ENCODE measurements at places on chromosomes 6 and 20.
A peak's percentile ranks its signal among the peaks of the same experiment; 100 is the strongest.

DNA sequence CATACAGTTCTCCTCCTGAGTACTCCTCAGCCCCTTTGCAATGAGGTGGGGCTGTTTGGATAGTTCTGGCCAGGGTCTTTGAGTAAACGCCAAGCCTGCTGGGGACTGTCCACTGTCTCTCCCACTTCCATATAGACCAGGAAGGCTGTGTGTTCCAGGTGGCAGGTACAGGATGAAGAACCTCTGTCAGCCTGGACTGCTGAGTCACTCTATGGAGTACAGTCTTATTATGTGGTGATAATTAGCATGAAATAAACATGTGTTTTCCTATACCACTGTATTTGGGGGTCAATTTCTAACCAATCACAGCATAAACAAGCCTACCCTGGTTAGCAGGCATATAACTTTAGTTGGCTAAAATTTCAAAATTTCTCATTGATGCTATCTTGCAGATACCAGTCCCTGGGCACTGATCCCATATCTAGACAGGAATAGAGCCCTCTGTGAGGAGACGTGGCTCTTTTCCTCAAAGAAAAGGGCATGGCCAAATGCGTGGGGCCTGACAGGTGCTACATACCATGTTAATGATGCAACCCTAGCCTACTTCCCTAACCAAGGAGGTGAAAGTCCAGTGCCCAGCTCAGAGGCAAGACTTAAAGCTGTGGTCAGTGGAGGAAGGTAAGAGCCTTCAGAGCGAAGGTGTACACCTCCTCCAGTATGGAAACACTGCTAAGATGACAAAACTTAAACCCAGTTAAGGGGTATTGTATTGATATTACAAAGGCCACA lies 4.5 kb upstream of the ALDH8A1 start:
- H3K27ac ChIP-seq, result no peak overlapping the region
- no peaks in the 10 kb centered on the region for H3K36me3 ChIP-seq

- H3K27ac ChIP-seq, result no peak overlapping the region
- no peaks in the 10 kb centered on the region for H3K36me3 ChIP-seq
- DNase-seq, result no peak
- no peaks in the 10 kb centered on the region for H3K27me3 ChIP-seq
Measured at GRCh38 chr20:15179381-15179780, 842.0 kb upstream of the FLRT3 start.

DNA sequence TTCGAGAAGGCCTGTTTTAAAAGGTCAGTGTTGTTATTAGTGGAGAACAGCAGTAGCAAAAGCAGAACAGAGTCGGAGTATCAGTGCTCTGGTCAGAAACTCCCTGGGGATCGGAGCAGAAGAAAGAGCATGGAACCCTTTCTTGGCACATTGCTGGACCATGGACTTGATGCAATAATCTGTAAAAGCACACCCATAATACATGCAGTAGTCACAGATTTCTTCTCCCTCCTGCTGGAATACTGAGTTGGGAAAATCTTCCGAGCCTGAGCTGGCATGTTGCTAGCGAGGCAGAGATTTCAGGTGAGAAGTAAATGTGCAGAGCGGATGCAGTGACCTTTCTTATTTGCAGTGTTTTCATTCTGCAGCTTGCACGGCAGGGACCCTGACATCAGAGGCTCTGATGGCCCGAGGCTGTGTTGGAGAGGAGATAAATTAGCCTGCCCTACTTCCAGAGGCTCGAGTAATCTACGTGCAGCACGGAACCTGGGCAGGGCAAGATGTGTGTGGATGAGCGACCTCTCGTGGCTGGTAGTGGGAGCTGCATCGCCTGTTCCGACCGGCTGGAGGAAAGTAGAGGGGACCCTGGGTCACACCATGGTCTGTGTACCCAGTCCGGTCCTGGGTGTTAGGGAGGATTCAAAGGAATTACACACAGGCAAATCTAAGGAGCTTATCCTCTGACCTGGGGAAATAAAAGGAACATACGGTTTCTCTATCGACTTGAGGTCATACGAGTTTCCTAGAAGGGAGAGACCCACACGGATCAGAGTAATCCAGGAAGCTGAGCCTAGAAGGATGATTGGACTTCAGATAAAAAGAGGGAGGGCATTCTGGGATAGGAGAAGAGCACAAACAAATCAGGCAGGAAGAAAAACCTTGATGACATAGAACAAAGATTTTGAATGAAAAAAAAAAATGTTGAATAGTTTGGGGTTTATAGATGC lies 137.0 kb upstream of the STMND1 start:
- no peak overlapping the region for H3K27ac ChIP-seq
- H3K4me3 ChIP-seq, result no peak overlapping the region
- peak; percentile 81 for DNase-seq
- H3K27me3 ChIP-seq, result no peaks in the 10 kb centered on the region
- H3K36me3 ChIP-seq, result no peaks in the 10 kb centered on the region

GRCh38 chr6:166274163-166274562 lies 34.0 kb downstream of the PRR18 start:
- peaks cover 6% of the 10 kb centered on the region for H3K4me1 ChIP-seq
- H3K4me3 ChIP-seq, result no peak overlapping the region
- H3K27me3 ChIP-seq, result peaks cover 6% of the 10 kb centered on the region
- H3K27ac ChIP-seq, result no peak overlapping the region
- no peak for DNase-seq
- H3K36me3 ChIP-seq, result no peaks in the 10 kb centered on the region

DNA sequence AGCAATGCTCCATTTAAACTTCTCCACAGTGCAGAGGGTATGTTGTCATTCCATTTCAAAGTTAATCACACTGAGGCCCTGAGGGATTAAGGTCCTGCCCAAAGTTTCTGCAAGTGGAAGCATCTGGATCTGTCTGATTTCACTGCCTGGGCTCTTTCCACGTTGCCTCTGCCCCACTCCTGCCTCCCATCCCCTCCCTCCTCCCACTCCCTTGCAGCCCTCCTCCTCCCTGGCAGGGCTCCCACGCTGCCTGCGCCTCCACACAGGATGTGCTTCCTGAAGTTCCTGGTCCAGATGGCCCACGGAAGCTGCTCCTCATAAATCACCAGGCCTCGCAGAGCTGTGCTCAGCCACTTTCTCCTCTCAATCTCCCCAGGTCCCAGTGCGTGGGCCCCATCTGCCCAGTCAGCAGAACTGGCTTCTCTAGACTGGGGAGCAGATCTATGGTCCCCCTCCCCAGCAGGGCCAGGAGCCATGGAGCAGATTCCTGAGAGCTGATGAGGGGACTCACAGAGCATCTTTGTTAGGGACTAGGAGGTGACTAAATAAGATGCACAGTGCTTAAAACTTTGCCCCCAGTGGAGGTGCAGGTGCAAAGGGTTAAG lies 65.4 kb upstream of the MAFB start:
- no peaks in the 10 kb centered on the region for H3K36me3 ChIP-seq
- no peaks in the 10 kb centered on the region for H3K27me3 ChIP-seq
- H3K4me1 ChIP-seq, result peaks cover 21% of the 10 kb centered on the region
- no peak overlapping the region for H3K4me3 ChIP-seq
- DNase-seq, result no peak
- no peak overlapping the region for H3K27ac ChIP-seq

GRCh38 chr6:159031846-159032245 lies 12.9 kb downstream of the TAGAP start:
- H3K27ac ChIP-seq, result no peak overlapping the region
- H3K4me1 ChIP-seq, result no peaks in the 10 kb centered on the region
- DNase-seq, result no peak
- H3K27me3 ChIP-seq, result no peaks in the 10 kb centered on the region
- no peak overlapping the region for H3K4me3 ChIP-seq

DNA sequence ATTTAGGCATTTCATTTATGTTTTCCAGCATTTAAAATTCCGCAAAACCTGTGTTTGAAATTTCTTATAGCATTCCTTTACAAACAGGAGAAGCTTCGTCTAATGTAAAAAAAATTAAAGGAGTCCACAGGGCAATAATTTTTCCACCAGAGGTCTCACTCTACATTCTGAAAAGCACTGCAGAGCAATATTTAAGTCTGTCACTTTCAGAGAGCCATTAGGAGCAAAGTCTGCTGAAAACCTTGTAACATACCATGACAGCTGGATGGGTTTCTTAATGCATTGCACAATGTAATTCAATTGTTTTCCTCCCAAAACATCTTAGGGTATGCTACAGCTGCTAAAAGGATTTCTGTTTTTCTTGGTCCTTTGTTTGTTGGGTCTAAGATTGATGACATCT lies 18.0 kb downstream of the BAG2 start:
- H3K27ac ChIP-seq, result no peak overlapping the region
- H3K4me3 ChIP-seq, result no peak overlapping the region
- H3K4me1 ChIP-seq, result no peaks in the 10 kb centered on the region
- H3K36me3 ChIP-seq, result peaks cover 11% of the 10 kb centered on the region
- DNase-seq, result no peak

GRCh38 chr6:162852840-162853577 lies 125.2 kb downstream of the PACRG start:
- no peak overlapping the region for H3K27ac ChIP-seq
- no peaks in the 10 kb centered on the region for H3K4me1 ChIP-seq
- H3K27me3 ChIP-seq, result no peaks in the 10 kb centered on the region
- H3K4me3 ChIP-seq, result no peak overlapping the region
- DNase-seq, result no peak

- no peak for DNase-seq
- no peaks in the 10 kb centered on the region for H3K4me1 ChIP-seq
- H3K36me3 ChIP-seq, result no peaks in the 10 kb centered on the region
- no peaks in the 10 kb centered on the region for H3K27me3 ChIP-seq
- no peak overlapping the region for H3K4me3 ChIP-seq
Measured at GRCh38 chr6:68497927-68498326, 137.2 kb upstream of the ADGRB3 start.

DNA sequence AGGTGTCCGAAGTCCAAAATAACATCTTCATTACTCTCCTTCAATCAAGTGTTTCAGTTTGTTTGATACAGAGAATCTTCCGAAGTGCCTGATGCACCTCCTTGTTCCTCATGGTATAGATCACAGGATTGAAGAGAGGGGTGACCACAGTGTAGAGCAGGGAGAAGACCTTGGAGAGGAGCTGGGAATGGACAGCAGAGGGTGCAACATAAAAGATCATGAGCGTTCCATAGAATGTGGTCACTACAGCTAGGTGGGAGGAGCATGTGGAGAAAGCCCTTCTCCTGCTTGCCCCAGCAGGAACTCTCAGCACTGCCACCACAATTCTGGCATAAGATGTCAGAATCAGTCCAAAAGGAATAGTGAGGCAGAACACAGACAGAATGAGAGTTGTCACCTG lies 11.9 kb downstream of the OR12D1 start:
- H3K4me3 ChIP-seq, result no peak overlapping the region
- no peaks in the 10 kb centered on the region for H3K27me3 ChIP-seq
- H3K27ac ChIP-seq, result no peak overlapping the region

DNA sequence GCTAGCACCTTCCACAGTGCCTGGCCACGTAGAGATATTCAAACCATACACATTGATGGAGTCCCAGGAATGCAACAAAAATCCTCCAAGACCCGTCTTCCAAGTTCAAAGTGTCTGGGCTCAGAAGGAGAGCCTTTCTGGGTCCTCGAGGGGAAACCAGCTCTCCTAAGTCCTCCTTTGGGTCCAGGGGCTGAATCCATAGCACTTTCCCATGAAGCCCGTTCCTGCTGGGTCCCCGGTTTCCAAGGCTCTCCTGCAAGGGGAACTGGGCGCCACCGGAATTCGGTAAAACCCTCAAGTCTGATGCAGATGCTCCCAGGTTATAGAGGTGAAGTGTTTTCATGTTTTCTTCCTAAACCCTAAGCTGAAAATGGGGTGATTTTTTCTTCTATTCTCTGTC lies 101.2 kb upstream of the SNX9 start:
- no peaks in the 10 kb centered on the region for H3K4me1 ChIP-seq
- no peaks in the 10 kb centered on the region for H3K36me3 ChIP-seq
- H3K27ac ChIP-seq, result no peak overlapping the region
- DNase-seq, result no peak
- H3K27me3 ChIP-seq, result no peaks in the 10 kb centered on the region
- H3K4me3 ChIP-seq, result no peak overlapping the region

DNA sequence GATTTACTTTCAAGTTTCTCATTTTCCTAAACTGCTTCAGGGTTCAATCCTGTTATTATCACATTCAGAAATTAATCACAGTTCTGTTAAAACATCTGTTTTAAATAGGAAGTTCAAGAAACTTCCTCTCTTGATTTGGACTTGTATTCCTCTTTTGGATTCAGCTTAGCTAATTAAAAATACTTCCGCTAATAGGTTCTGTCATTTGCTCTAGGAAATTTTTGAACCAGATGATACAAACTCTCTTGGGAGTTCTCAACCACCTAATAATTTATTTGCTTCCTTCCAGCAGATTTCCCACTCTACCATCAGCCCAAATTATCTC lies 15.9 kb upstream of the TMEM30A start:
- H3K27me3 ChIP-seq, result no peaks in the 10 kb centered on the region
- H3K4me3 ChIP-seq, result no peak overlapping the region
- H3K4me1 ChIP-seq, result peaks cover 18% of the 10 kb centered on the region
- H3K36me3 ChIP-seq, result no peaks in the 10 kb centered on the region

DNA sequence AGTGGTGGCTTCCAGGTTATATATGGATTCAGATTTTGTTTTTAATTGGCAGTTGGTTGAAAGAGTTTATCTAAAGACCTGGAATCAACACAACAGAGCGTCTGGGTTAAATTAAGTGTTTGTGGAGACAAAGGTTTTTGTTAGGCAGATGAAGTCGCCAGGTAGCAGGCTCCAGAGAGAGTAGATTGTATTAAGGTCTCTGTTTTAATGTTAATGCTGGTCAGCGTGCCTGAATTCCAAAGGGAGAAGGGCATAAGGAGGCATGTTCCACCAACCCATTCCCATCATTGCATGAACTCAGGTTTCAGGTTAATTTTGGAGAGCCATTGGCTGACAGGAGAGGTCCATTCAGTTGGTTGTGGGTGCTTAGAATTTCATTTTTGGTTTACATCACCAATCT lies 744.1 kb upstream of the GJE1 start:
- no peak overlapping the region for H3K27ac ChIP-seq
- H3K27me3 ChIP-seq, result no peaks in the 10 kb centered on the region
- H3K36me3 ChIP-seq, result no peaks in the 10 kb centered on the region
- H3K4me3 ChIP-seq, result no peak overlapping the region
- H3K4me1 ChIP-seq, result no peaks in the 10 kb centered on the region

DNA sequence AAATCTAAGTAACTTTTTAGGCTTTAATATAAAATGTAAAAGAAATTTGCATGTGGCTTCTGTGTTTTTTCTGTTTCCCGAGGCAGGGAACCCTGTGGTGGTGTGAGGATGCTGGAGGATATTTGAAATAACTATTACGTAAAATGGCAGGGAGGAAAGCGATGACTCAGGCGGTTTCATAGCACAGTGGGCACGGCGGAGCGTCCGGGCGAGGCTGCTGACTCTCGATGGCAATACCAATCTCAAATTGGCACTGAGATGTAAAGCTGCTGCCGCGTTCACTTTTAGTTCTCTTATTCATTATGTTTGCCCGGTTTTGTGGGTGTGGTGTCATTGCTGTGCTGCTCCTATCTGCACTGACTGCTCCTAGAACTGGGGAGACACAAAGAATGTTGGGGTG lies 254.3 kb downstream of the THBS2 start:
- no peak for DNase-seq
- H3K27me3 ChIP-seq, result no peaks in the 10 kb centered on the region
- no peaks in the 10 kb centered on the region for H3K4me1 ChIP-seq
- no peak overlapping the region for H3K27ac ChIP-seq
- no peaks in the 10 kb centered on the region for H3K36me3 ChIP-seq

Data from upper lobe of right lung (tissue), 1 donor.